ENCODE measurements at places on chromosomes 2 and 18. TPM values are rescaled to one million over a fixed set of nuclear protein-coding genes. Genes with fewer than 3 reads are reported as not detected.

PKDCC gene
- 148 TPM for total RNA-seq

TSPYL6 gene
- not detected for total RNA-seq

DNA sequence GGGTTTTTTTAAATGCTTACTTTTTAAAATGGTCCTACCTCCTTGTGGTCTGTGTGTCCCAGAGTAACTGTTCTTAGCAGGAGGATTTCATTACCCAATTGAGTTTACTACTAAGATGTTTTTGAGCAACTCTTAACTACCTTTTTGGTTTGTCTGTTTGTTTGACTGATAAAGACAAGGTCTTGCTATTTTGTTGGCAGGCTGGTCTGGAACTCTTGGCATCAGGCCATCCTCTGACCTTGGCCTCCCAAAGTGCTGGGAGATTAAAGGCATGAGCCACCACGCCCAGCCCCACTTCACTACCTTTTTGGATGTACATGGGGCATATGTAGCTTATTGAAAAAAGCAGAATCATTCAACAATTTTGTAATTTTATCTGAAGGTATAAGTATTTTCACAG, 14.9 kb downstream of the MRPS9 start:
- H3K4me3 ChIP-seq, result no peak overlapping the region
- no peaks in the 10 kb centered on the region for H3K27me3 ChIP-seq
- DNase-seq, result no peak
- H3K36me3 ChIP-seq, result peaks cover 2% of the 10 kb centered on the region
- H3K4me1 ChIP-seq, result no peaks in the 10 kb centered on the region

DNA sequence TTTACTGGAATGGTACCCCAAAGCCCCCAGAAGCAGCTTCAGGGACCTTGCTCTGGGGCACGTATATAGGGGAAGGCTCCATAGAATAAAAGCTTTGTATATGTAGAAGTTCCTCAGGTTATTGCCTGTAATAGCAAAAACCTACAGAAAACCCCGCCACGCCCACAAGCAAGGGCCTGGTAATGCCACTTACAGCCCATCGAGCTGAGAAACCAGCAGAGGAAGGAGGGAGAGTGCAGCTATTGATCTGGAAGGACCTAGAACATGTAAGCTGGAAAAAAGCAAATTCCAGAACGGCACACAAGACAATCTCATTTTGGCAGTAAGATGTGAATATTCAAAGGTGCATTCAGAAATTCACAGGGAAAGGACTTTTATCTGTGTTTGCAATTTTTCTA, 15.8 kb downstream of the HS1BP3 start:
- no peak overlapping the region for H3K4me3 ChIP-seq
- no peaks in the 10 kb centered on the region for H3K27me3 ChIP-seq
- DNase-seq, result peak; percentile 61
- H3K27ac ChIP-seq, result peak overlapping the region; percentile 71
- H3K36me3 ChIP-seq, result no peaks in the 10 kb centered on the region
- no peaks in the 10 kb centered on the region for H3K4me1 ChIP-seq

CACNB4 gene
- 5.0 TPM for total RNA-seq

OSR1 gene
- total RNA-seq, result 79.1 TPM

DNA sequence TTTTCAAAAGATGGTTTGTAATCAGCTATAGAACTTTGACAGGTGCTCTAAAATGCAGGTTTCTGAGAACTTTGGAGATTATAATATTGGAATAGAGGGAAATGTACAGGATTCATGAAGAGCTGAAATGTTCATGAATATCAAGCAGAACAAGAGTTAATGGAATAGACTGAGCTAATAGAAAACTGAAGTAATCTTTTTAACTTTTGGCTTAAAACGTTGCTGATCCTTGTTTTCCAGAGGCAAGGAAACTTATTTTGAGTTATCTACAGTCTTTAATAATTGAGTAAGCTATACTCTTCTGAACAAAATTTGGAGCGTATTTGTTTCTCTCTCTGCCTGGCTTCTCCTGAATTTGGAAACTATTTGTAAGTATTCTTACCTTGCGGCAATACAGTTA, 10.8 kb upstream of the IL18RAP start:
- H3K4me3 ChIP-seq, result no peak overlapping the region
- no peaks in the 10 kb centered on the region for H3K36me3 ChIP-seq
- no peak for DNase-seq
- no peaks in the 10 kb centered on the region for H3K27me3 ChIP-seq
- no peaks in the 10 kb centered on the region for H3K4me1 ChIP-seq
- no peak overlapping the region for H3K27ac ChIP-seq

MDH1B gene
- 0.93 TPM for total RNA-seq

SERPINB7 gene
- not detected for total RNA-seq

DNA sequence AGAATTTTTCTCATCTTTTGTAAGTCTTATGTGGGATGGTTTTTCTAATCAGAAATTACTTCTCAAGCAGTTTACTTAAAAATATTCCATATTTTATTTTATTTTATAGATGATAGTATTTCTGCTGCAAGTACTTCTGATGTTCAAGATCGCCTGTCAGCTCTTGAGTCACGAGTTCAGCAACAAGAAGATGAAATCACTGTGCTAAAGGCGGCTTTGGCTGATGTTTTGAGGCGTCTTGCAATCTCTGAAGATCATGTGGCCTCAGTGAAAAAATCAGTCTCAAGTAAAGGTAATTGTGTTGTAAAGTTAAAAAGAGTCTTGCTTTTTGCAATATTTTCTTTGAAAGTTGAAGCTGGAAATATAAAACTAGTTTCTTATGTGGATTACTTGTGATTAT, 76.2 kb downstream of the EML4 start:
- no peaks in the 10 kb centered on the region for H3K4me1 ChIP-seq
- H3K36me3 ChIP-seq, result peaks cover 3% of the 10 kb centered on the region
- no peak overlapping the region for H3K4me3 ChIP-seq
- no peak overlapping the region for H3K27ac ChIP-seq

GRCh38 chr2:177636672-177637071, 244.1 kb downstream of the AGPS start:
- no peak overlapping the region for H3K27ac ChIP-seq
- no peaks in the 10 kb centered on the region for H3K27me3 ChIP-seq
- DNase-seq, result no peak
- no peaks in the 10 kb centered on the region for H3K36me3 ChIP-seq

DNA sequence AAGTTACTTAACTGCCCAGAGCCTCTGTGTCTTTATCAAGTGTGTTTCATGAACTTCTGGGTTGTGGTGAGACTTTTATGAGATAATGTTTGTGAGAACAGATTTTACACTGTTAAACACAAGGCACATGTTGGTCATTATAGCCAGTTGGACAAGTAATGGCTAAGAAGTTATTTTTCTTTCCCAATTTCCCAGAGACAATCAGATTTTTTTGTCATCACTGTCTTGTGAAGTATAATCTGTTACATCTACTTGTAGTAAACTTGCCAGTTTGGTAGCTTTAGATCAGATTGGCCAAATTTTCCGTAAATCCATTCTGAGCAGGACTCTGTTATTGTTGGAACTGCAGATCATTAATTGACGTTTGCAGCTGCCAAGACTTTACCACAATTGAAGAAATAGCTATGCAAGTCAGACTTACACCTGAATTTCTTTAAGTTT, 838.8 kb downstream of the SLC4A3 start:
- no peak overlapping the region for H3K4me3 ChIP-seq
- H3K27ac ChIP-seq, result no peak overlapping the region
- DNase-seq, result no peak
- H3K27me3 ChIP-seq, result no peaks in the 10 kb centered on the region
- H3K4me1 ChIP-seq, result no peaks in the 10 kb centered on the region
- H3K36me3 ChIP-seq, result no peaks in the 10 kb centered on the region

ERBB4 gene
- 28.6 TPM for total RNA-seq

DNA sequence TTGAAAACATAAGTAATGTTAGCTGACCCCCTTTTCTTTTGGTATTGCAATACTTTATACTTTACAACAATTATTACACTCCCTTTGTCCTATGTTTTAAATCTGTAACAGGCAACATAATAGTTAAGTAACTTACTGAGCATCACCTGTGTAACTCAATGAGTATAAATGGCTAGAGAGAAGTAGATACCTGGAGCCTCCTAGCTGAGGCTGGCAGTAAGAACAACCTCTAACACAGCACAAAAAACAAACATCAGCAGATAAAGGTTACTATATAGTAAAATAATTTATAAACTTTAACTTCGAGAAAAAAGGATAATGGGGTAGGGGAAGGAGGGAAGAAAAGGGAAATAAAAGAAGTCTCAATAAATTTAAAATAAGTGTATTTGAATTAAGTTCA, 73.1 kb upstream of the ST8SIA5 start:
- no peaks in the 10 kb centered on the region for H3K4me1 ChIP-seq
- no peak overlapping the region for H3K4me3 ChIP-seq
- H3K36me3 ChIP-seq, result peaks cover 2% of the 10 kb centered on the region
- H3K27ac ChIP-seq, result no peak overlapping the region
- H3K27me3 ChIP-seq, result no peaks in the 10 kb centered on the region

Measured in aorta (tissue), 5 donors.